ENCODE measurements at places on chromosomes 11 and 22.

DNA sequence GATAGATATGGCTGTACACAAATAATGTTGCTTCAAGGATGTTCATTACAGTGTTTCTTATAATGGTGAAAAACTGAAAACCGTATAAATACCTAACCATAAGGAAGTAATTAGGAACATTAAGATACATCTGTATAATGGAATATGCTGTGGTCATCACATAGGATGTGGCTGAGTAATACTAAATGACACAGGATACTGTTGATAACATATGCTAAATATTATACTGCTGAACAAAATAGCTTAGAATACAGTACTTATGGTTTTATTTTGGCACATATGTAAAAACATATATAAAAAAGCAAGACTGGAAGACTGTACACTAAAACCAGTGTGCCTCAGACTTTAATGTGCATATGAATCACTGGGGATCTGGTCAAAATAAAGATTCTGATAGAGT is 43.8 kb downstream of the FBXO7 start:
- DNase-seq, result no peak

DNA sequence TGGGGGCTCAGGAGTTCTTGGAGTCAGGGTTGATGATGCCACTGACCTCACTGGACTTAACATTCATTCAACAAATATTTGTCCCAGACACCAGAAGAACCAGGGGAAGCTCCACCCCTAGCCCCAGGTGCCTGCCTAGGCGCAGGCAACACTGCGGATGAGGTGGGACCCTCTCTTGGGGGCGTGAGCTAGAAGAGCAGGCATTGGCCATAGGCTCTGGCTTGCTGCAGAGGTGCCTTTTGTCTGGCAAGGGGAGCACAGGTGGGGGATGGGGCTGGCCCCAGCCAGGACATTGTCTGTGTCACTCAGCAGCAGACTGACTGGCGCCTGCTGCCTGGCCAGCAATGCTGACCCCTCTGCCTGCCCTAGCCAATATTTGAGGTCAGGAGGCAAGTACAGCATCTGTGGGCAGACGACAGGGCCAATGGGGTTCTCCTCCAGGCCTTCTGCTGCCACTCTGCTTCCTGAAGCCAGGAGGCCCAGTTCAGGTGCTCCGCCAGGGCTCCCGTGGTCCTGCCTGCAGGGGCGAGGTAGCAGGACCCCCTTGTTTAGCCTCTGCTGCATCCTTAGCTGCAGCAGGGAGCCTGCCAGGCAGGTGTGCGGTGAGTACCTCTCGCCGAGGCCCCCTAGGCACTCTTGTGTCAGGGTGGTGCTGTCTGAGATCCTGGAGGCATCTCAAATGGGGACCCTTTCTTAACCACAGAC is 4.0 kb downstream of the LINC01488 start:
- no peak for DNase-seq

- no peak for DNase-seq
Observed at GRCh38 chr11:13339195-13340153, 61.9 kb downstream of the BMAL1 start.

DNA sequence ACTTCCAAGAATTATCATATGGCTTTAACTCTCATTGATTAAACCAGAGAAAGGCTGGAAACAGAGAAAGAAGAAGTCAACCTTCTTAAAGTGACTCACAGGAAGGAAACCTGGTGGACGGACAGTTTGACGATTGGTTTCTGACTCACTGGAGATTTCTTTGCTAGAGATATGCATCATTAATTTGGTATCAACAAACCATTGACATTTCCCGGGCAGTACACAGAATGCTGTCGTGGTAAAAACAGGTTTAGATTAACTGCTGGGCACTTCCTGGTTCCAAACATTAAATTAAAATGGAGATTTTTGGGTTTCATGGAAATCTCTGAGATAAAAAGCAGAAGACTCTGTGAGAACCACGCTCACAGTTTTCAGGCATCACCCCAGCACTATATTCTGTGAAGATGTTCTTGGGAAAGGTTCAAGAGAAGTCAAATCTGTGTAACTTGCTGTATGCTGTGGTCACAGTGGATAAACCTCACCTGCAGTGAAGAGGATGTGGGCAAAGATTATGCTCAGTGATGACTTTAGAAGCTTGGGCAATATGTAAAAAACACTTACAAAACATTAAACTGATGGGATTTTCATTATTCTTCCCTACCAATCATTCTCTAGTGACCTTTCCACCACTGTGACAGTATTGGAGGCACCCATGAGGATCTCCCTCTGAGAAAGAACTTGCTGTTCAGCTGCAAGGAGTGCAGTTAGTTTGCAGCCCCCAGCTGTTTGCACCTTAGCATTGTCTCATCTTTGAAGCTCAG is 61.1 kb upstream of the CD44 start:
- DNase-seq, result peak; percentile 36

GRCh38 chr22:32803738-32804435 is 2.4 kb downstream of the TIMP3 start:
- no peak for DNase-seq

All from stimulated activated CD8-positive, alpha-beta memory T cell treated with anti-CD3 and anti-CD28 coated beads, Interleukin-15, amount 100 ng/mL, for 4 hours (primary cell).